ENCODE measurements at places on chromosomes 6 and 20.

DNA sequence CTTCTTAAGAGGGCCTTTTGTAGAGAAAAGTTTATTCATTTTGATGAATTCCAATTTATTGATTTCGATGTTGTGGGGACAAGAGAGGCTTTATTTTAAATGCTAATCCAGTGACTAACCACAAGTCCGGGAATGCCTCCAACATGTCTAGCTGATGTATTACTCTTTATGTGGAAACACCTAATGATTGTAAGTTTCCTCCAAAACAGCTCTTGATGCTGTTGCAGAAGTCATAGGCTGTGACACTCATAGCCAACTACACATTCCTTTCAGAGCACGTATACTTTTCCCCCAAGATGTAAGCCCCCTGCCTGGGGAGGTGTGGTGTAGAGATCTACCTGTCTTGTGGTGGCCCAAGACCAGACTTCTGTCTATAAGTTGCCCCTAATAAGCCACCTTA lies 61.3 kb upstream of the RNF24 start:
- DNase-seq, result peak; percentile 72

DNA sequence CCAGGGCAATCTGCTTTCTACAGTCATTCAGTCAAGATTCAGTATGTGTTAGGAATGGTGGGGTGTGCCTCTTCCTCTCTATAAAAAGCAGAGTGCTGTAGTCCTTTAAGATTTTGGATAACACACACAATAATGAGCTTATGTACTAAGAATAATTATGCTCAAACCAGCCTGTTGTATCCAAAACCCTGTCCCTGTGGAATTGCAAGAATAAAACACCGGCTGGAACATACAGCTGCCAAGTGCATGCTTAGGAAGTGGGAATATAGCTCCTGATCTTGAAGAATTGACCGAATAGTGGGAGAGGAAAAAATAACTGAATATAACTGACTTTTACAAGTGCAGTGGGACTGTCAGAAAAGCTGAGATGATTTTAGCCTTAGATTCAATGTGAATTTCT lies 979 bp upstream of the MOCS1 start:
- DNase-seq, result no peak

DNA sequence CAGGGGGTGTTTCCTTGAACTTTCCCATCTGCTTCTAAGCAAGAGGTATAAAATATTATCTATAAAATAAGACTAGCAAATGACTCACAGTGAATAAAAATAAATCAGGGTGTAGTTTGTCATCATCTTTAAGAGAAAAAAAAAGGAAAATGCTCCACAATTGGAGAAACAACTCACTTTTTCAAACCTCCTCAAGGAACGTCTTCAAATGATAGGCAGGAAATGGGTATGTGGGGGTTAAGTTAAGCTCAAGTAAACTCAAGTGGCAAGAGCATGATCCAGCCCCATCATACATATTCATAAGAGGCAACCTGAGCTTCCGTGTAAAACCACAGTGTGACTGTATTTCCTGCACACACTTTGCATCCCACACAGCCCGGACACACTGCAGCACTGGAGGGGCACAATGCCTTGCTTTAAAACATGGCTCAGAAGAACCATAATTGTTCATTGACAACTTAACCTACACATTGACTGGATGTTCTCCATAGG lies 58.5 kb upstream of the CEP85L start:
- peak; percentile 70 for DNase-seq

DNA sequence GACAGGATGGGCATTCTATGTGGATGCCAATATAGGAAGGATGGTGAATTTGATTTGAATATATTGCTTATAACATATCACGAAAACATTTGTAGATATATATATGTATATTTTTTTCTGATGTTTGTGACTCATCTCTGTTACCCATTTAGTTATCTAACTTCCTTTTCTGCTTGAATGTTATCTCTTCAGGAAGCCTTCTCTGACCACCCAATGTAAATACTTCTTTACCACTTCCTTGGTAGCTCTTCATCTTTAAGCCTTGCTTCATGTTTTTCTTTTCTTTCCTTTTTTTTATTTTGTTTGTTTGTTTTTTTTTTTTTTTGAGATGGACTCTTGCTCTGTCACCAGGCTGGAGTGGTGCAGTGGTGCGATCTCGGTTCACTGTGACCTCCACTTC lies 260.5 kb upstream of the EPHA7 start:
- no peak for DNase-seq

- DNase-seq, result no peak
Measured at GRCh38 chr6:132004668-132005067, 53.5 kb upstream of the CCN2 start.

DNA sequence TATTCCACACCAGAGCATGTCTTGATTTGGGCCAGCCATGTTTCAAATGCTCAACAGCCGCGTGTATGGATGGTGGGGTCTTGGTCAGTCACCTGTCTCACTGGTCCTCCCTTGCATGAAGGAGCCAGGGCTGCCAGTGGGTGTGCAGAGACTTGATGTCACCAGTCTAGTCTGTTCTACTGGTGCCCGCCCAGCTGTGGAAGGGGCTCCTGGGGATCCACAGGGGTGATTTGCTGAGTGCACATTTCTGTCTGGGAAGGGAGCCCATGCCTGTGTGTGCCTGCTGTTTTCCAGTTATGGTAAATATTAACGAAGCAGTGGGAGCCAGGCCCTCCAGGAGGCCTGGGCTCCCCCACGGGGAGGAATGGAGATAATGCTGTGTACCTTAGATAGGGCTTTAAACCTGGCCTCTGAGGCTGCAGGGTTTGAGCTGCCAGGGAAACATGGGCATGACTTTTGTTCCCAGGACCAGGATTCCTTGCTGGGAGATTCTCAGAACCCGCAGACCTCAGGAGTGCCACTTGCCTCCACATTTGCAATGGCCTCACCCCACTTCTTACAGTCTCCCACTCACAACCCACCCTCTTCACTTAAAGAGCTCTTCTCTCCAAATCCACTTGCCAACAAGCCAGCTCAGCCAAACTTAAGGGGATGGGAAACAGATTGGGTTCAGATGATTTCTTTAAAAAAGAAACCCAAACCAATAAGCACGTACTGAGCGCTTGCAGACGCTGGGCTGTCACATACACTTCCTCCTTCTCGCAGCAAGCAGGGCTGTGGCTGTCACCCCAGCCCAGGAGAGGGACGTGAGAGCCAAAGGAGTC lies 54.1 kb downstream of the VEGFA start:
- DNase-seq, result no peak

DNA sequence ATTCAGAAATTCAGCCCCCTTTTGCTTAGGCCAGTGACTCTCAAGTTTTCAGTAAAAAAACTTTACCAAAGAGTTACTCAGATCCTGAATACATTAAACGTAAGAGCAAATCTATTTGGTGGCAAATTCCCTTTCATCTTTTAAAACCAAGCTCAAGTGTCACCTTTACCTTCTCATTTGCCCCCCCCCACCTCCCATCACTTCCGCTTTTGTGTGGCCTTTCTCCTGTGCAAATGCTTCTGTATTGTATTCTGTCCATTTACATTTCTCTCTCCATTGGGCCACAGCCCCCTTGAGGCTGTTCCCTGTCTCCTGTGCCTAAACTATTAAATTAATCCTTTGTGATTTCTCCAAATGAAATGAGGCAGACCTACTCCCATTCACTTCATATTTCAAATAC lies 1.9 kb downstream of the NOL7 start:
- DNase-seq, result no peak

- DNase-seq, result no peak
Measured at GRCh38 chr6:4565301-4566250, 210.6 kb upstream of the CDYL start.

DNA sequence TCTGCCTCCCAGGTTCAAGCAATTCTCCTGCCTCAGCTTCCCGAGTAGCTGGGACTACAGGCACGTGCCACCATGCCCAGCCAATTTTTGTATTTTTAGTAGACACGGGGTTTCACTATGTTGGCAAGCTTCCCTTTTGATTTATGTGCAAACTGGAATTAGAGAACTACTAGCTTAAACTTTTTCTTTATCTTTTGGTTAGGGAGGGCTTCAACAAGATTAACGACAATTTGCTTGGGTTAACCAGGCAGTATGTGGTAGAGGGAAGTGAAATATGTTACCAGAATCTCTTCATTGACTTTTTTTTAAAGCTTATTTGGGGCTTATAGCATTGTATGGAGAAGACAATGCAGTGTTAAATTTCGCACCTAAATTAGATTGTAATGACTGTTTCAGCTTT lies 9.0 kb downstream of the MYO6 start:
- no peak for DNase-seq

- no peak for DNase-seq
Measured at GRCh38 chr20:1154691-1155090, 30.1 kb downstream of the TMEM74B start.

GRCh38 chr20:43987531-43987930 lies 72.9 kb downstream of the TOX2 start:
- DNase-seq, result no peak

- peak; percentile 88 for DNase-seq
Measured at GRCh38 chr6:134035823-134036296, 16.6 kb downstream of the SLC2A12 start.

- DNase-seq, result no peak
Measured at GRCh38 chr20:11496380-11496779, 421.3 kb upstream of the BTBD3 start.

- no peak for DNase-seq
Measured at GRCh38 chr6:89794324-89794723, 25.3 kb downstream of the MDN1 start.

- no peak for DNase-seq
Measured at GRCh38 chr20:14418376-14418775, 81.0 kb upstream of the FLRT3 start.

GRCh38 chr6:132669690-132670291 lies 10.8 kb upstream of the TAAR1 start:
- DNase-seq, result peak; percentile 58

GRCh38 chr20:17568045-17568788 lies 1.7 kb upstream of the DSTN start:
- no peak for DNase-seq

- DNase-seq, result peak; percentile 15
Measured at GRCh38 chr6:15586503-15586902, 76.3 kb downstream of the DTNBP1 start.

DNA sequence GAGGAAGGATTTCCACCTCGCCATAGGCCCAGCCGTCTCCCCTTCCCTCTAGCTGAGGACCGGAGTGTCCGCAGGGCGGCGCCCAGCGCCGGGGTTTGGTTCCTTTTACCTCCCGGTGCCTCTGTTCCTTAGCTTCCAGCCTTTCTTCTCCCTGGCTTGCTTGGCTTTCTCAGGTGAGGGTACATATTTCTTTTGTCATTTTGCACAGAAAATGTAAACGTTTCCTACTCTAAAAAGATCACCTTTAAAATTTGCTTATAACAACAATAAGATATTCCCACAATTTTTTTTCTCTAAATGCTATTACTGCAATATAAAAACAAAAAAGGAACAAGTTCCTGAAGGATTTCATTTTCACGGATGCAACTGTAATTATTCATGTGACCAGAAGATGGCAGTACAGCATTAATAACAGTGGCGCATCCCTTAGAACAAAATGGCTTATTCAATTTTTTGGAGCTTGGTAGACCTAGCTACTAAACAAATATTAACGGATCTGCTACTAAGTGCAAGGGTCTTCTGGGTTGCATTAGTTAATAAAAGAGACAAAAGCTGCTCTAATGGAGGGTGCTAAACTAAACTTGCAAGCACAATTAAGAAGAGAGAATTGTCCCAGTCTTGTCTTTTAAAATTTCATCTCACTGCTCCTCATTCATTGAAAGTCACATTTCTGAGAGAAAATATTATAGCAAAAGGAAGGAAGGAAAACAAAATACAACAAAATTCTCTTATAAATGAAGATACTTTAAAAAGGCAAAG lies 172.9 kb downstream of the ADGRG6 start:
- peak; percentile 70 for DNase-seq

DNA sequence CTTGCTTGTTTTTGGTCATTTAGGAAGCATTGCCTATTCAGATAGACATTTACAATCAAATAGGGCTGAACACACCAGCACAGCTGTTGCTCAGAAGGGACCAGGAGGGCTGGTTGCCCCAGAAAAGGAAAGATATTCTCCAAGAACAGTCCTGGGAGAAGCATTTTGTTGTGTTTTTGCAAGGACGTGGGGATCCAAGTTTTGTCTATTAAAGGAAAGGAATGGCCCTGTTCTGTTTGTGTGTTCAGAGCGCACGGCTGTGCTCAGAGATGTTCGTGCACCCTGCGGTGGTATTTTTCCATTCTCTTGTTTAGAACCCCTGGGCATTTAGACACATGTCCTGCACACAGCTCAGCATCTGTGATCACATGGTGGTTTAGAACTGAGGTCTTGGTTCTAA lies 82.5 kb downstream of the TXNDC5 start:
- DNase-seq, result no peak

DNA sequence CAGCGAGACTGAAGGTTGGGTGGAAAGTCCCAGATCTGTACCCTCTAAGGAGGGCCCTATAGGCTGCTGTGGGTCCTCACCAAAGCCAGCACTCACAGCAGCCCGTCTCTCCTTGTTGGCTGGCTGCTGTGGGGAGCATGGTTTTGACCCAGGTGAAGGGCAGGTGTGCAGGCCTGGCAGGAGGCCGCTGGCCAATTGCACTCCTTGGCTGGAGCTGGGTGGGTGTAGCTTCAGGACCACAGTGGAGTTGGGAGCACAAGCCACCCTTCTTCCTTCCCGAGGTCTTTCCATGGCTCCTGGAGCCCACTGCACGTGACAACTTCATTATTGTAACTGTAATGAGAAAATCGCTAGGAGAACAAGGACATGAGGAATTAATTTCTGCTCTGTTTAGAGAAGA lies 287.7 kb upstream of the FOXQ1 start:
- no peak for DNase-seq

DNA sequence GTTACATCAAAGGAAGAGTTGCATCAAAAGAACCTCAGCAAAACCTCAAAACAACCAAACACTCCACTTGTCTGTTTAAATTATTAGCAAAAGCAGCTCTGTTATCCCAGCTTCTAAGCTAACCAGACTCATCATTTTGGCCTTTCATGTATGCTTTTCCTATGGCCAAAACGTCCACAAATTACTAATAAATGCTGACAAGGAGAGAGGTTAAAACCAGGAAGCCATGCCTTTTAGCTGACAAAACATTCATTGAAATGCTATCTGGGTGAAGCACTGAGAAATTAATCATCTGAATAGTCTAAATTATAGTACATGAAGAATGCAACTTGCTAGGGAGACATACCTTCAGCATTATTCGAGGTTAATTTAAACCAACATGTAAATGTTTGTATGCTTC lies 80.6 kb downstream of the LAMA2 start:
- no peak for DNase-seq

GRCh38 chr20:21575167-21575566 lies 61.3 kb upstream of the NKX2-2 start:
- DNase-seq, result no peak

DNA sequence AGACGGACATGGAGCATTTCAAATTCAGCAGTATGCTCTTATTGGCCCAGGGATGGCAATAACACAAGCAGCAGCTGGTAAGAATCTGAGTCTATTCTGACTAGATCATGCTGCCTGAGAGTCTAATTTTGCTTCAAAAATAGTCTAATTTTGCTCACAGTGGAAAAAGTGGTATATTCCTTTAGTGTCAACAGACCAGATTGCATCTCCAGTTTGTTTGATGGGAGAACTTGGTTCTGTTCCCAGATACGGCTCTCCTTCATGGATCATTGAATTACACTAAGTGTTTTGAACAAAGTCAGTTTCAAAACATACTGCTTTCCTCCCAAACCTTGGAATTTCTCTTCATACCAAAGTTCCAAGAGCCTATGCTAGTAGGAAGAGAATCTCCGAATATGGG lies 586.1 kb downstream of the RNF144B start:
- DNase-seq, result no peak

Data from epithelial cell of esophagus (primary cell).